ENCODE measurements at places on chromosomes 6 and 20.
A peak's percentile ranks its signal among the peaks of the same experiment; 100 is the strongest.

DNA sequence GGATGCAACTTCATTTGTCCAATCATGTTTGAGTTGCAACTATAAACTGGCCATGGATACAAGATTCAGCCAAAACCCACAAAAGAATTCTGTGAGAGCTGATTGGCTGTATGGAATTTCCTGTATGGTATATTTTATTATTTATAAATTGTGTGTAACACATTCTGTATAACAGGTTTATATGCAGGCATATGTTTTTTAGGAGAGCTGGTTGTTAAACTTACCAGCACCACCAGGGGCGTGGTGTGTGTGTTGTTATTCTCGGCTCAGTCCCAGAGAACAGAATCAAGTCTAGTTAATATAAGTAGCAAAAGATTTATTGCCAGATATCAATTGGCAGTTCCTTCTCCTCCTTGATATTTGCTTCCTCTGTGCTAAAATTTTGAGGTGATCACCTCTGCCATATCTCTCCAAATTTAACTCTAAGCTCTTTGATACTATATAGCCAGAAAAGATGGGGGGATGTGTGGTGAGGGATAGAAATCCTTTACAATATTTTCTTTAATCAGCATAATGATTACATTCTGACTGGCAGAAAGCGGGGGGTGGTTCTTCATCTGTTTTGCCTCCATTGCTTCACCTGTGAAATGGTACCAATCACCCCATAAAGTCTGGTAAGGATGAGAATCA lies 22.9 kb downstream of the CNBD2 start:
- DNase-seq = no peak

GRCh38 chr6:136662347-136663237 lies 112.4 kb upstream of the MAP7 start:
- DNase-seq = no peak

DNA sequence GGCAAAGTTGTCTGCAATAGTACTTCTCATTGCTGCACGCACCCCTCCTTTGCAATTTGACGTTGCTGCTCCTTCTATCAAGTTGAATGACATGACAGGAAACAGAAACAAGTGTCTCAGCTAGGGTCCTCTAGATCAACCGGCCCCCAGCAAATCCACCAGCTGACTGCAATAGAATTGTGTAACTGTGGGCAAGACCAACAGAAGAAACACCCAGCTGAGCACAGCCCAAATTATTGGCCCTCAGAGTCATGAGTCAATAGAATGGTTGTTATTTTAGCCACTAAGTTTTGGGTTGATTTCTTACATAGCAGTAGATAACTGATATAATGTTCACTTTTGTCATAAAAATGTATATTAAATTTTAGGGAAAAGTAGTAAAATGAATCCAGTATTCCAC lies 202.7 kb downstream of the MAFB start:
- DNase-seq = no peak

DNA sequence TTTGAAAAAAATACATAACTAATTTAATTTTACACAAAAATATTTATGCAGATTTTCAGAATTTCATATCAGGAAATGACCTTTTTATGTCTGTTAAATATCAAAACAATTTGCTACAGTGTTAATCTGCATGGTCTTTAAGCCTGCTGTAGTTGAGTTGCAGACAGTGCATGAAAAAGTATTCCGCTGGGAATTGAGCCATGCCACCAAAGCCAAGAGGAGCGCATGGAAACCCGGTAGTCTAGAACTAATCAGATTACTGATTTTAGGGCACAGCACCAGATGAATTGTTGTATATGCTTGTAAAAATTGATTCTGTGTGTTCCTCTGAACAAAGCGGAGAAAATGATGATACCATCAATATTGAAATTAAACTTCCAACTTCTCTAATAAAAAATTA lies 34.3 kb upstream of the LAMP5 start:
- DNase-seq = no peak

GRCh38 chr20:22374066-22374465 lies 210.3 kb downstream of the FOXA2 start:
- DNase-seq = no peak

DNA sequence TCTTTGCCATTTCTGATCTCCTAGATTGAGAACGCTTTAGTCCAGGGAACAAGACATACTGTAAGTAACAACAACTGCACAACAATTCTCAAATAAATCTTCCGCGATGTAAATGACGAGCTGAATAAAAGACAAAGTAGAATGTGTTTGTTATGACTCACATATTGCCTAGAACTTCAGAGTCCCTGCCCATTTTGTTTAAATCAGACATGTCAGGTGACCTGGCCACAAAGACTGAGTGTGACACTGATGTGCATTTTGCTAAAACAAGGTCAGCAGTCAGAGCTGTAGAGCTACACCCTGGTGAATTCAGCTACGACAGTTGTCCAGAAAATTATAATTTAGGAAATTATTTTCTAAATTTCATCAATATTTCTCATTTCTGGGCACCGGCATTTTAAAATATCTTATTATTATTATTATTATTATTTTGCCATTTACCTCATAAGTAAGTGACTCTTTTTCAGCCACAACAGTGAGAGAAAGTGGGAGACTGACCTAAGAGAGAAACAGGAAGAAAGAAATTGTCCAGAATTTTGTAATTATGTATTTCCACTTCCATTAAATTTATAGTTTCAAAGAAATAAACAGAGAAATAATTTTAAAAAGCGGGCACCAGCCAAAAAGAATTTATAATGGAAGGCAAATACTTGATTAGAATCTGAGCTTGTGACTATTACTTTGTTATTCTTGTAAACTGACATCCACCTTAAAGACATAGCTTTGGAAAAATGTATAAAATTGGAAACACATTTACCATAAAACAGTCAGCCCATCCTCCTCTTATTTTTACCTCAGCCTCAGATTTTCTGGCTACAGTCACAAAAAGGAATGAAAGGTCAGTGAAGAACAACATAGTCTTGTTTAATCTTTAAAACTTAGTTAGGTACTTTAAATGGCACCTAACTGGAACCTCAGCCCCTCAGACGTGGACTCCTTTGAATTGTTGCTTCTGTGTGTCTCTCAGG lies 157.0 kb upstream of the CITED2 start:
- DNase-seq = no peak

GRCh38 chr6:71419217-71420094 lies 130.8 kb downstream of the OGFRL1 start:
- no peak for DNase-seq

- DNase-seq = no peak
Measured at GRCh38 chr6:141561154-141561553, 571.6 kb upstream of the GJE1 start.

GRCh38 chr6:153405931-153406330 lies 274.8 kb upstream of the RGS17 start:
- no peak for DNase-seq

DNA sequence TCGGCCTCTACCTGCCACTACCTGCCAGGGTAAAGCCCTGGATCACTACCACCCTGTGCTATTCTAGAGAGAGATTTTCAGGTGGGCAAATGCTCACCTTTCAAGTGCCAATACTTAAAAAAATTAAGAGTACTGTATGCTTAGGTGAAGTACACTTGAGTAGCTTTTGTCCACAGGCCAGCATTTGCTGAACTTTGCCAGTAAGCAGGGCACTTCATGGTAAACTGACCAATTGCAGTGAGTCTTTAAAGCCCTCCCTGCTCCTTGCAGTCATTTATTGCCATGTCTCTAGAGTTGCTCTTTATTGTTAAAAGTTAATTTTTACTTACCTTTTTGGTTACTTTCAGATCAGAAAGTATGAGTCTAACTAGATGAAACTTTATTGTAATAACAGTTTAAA lies 58.5 kb downstream of the PLAGL1 start:
- no peak for DNase-seq

GRCh38 chr20:64250027-64250426 lies 5.5 kb upstream of the PCMTD2 start:
- no peak for DNase-seq

DNA sequence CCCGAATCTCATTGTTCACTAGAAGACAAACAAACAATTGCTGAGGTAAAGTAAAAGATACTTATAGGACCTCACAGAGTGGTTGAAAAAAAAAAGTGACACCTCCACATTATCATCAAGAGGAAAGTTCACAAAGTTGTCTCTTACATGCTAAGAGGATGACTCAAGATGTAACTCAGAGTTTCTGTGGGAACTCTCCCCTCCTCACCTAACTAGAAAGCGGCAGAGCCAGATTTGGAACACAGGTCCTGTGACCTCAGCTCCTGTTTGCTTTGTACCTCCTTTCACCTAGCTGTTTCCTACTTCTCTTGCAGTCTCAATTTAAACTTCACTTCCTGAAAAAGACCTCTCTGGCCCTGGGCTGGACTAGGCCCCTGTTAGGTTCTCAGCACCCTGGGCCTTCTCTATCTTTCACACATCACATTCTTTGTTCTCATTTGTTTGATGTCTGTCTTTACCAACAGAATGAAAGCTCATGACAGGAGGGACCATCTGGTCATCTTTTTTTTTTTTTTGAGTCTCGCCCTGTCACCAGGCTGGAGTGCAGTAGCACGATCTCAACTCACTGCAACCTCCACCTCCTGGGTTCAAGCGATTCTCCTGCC lies 60.8 kb downstream of the CD24 start:
- DNase-seq = no peak

DNA sequence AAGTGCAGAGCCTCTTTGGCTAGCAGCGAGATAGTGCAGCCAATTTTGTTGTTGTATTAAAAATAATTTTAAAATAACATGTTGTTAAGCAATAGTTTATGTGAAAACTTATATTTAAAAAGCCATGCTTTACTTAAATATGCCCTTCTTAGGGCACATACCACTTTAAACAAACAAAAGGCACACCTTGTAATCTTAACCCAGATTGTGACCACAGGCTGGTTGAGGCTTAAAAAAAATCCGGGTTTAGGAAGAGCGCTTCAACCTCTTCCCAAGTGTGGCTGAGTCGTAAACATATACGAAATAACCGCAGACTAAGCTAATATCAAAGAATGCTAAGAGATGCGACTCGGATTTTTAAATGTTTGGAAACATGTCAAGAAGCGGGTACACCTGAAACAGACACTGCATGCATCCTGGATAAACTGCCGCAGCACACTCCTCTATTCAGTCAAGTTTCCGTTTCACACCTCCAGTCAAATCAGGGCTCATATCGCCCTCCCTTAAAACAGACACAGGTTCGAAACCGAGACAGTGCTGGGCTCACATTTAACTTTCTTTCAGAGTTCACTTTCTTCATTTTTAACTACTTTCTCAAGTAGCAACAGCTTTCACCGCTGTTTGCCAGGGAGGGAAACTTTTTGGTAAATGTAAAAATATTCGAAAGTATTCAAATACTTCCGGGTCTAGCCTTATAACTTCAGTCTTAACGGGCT lies 1.5 kb downstream of the DEK start:
- peak; percentile 26 for DNase-seq

GRCh38 chr6:168865-169455 lies 123.3 kb upstream of the DUSP22 start:
- DNase-seq = no peak
